ENCODE measurements at places on chromosomes 3 and 15.
A peak's percentile ranks its signal among the peaks of the same experiment; 100 is the strongest.

DNA sequence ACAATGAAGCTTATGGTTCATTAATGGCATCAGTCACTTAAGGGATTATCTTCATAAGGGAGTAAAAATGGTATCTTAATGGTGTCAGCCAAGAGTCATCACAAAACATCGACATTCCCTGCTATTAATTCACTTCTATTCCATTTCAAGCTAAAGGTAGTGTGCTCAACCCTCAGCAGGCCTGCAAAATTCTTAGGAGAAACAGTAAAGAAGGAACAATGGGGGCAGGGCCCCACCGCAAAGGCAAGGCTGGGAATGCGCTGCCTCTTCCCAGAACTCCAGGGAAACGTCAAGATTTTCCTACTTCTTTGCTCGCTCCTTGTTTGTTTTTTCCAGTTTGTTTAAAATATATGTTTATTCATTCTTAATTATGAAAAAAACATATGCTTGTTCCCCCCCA lies 187.3 kb upstream of the TSC22D2 start:
- DNase-seq = no peak

GRCh38 chr3:99505200-99505599 lies 133.2 kb upstream of the COL8A1 start:
- DNase-seq = no peak

DNA sequence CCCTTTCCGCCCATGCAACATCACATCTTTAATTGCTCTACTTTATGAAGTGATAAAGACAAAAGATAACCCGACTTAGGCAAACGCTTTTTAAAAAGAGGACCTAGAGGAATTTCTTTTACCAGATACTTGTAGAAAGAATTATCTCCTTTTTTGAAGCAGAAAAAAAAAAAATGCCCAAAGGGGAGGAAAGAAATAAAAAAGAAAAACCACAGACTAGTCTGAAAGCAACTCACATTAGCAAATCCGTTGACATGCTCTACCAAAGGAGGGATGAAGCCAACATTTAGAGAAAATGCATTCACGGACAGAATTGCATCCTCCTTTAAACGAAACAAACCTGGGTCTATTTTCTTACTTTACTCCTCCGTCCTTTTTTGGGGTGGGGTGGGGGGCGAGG lies 213.6 kb downstream of the MEIS2 start:
- no peak for DNase-seq

DNA sequence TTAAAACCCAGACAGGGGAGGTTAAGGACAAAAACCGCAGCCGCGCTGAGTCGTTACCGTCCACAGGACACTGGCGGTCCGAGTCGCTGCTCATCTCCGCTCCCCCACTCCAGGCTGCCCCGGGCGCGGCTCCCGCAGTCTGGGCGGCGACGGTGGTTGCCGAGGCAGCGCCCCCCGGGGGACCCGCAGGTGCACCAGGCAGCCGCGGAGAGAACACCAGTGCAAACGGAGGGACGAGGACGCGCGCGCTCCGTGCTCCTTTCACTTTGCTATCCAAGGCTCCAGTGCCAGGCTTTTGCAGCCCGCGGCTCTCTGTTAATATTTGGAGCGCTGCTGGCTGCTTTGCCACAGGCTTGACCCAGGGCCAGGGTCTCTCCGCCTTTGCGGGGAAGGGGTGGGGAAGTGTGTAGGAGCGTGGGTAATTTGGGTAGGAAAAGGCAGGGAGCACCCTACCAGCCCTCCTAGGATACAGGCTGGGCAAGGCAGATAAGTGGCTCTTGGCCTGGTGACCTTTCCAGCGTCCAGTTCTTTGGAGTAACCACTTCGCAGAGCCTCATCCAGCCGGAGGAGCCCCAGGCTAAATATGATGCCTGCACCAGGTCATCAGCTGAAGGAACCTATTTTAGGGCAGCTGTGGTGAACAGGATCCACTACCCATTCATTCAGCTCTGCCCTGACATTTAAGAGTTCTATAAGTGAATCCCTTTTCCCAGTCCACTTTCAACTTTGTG lies at the start of gene GADL1:
GADL1 (minus strand) TSS at position 141 of the 731 bp plus-strand sequence; CDS start at position 94, 47 bp downstream.
- DNase-seq = peak; percentile 15

DNA sequence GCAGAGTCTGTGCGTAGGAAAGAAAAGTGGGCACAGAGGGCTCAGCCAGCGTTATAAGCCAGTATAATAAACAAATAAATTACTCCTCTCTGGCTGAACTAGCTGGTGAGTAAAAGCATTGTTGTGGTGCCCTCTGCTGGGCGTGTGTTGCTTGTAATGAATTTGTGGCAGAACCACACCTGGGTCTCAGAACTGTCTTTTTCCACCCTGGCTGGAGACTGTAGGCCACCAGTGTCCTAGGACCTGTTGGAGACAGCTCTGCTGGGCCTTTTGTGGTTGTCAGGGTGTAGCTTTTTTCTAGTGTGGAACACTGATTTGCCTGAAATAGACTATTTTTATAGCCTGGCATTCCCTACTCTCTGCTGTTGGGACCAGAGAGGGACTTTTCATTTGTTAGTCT lies 130.5 kb upstream of the EIF1B start:
- DNase-seq = peak; percentile 59

GRCh38 chr15:63135804-63136203 lies 14.1 kb downstream of the LACTB start:
- no peak for DNase-seq

DNA sequence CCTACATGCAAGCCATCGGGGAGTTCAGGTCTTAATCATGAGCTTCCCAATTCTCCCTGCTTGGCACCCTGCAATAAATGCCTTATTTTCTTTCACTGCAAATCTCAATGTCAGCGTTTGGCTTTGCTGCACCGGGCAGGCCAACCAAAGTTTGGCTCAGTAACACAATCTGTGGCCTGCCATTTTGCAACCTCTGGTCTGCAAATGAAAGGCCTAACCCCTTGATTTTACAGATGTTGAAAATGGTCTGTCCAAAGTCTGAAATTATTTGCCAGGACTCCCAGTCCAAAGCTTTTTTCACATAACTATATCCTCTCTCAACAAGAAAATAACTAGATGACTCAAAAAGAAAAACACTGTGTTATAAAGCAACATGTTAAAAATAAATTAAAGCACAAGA lies 34.0 kb upstream of the LEKR1 start:
- DNase-seq = no peak

DNA sequence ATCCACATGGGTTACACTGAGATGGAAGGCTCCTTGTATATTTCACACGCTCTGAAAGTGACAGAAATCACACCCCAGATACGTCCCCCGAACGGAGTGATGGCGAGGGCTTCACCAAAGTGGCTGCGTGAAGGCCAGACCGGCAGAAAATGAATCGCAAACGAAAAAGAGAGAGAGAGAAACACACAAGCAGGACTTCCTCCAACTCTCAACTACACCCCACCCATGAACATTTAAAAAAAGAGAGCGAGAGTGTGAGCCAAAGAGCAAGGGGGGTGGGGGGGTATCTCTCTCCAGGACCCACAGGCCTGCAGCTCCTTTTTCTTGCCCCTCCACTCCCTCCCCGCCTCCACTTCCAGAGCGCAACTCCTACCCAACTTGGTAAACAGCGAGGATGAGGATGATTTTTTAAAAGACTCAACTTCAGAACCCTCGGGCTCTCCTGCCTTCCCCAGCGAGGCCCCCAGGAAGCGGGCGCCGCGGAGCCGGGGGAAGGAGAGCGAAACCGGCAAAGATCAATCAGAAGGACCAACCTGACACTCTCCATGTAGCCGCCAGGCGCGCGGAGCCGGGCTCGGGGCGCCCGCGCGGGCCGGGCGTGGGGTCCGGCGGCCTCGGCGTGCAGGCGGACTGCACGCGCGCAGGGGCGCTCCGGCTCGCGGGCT lies 519.1 kb downstream of the FOXP1 start:
- DNase-seq = peak; percentile 68

GRCh38 chr3:108292905-108293328 lies 3.4 kb upstream of the HHLA2 start:
- DNase-seq = no peak

DNA sequence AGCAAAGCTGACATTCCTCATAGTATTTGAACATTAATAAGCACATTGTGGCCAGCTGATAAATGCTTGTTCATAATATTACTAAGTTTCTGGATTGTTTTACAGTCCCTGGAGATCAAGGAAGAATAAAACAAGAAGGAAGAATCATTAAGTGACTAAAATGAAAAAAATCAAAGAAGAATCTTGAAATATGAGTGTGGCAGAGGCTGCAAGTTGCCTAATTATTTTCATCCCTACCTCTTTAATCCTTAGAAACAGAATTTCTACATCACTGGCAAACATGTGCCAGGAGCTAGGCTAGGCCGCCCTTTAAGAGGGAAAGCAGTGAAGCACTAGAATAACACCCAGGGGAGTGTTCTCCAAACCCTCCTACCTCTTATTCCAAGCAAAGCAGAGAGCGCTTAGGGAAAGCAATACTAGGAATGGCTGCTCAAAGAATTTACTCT lies 98.9 kb downstream of the MAGI1 start:
- DNase-seq = no peak

DNA sequence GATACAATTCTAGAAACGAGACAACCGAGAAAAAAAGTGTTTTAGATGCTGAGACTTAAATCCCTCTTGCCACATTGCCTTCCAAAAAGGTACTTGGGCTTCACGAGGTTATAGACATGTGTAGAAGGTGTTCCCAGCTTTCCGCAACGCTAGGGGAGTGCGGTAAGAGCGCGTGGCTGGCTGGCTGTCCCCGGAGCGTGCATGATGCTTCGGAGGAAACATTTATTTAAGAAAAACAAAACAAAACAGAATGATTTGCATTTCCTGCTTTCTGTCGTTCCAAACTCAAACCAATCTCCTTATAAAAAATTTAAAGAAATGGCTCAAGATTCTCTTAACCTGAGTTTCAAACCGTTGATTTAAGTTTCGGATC lies 841 bp downstream of the SLC6A20 start:
- no peak for DNase-seq

- no peak for DNase-seq
Measured at GRCh38 chr15:42048080-42048820, 27.4 kb upstream of the PLA2G4E start.

DNA sequence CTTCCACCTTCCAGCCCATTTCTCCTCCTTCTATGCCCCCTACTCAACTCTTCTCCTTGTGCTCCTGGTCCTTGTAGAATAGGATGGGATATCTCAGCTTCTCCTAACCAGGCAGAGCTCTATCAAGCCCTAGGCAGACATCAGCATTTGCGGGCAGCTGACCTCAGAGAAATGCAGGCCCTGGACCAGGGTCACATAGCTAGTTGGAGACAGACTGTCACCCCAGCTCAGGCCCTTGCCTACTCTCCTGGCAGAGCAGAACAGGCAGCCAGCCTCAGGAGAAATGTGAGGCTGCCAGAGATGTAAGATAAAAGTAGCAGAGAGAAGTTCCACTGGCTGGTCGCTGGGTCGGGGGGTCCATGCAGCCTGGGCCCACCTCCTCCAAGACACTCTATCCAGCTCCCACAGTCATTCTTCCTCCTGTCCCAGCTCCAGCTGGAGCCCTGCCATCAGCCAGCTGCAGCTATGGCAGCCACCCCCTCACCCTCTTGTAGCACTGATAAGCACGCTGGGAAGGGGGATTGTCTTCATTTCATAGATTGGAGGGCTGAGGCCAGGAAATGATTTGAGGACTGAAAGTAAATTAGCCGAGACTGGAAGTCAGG lies 4.0 kb downstream of the CYP8B1 start:
- DNase-seq = no peak

DNA sequence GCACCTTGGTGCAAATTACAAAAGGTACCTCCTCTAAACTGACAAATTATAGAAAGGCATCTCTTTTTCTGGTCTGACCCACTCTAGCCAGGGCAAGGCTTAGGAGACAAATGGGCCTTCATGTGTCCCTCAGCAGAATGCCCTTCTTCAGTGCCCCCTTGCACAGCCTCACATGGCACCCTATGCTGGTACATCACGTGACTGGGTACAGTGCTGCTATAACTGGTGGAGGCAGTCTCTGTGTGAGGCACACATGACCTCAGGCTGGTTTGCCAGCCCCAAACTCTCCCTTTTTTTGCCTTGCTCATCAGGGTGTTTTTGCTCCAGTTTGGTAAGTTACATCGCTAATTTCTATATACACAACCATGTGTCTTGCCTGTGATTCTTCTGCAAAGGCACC lies 3.1 kb downstream of the CLEC3B start:
- DNase-seq = no peak

- no peak for DNase-seq
Measured at GRCh38 chr3:11717301-11717700, 73.6 kb upstream of the VGLL4 start.

- DNase-seq = no peak
Measured at GRCh38 chr3:15403495-15403894, 23.8 kb downstream of the METTL6 start.

- DNase-seq = no peak
Measured at GRCh38 chr3:100563652-100564211, 45.7 kb upstream of the ADGRG7 start.

- DNase-seq = no peak
Measured at GRCh38 chr3:100165926-100166550, 51.7 kb upstream of the FILIP1L start.

Measured in activated naive CD4-positive, alpha-beta T cell treated with Interleukin-2 at 50 U/mL for 16 hours (primary cell).